ENCODE measurements at places on chromosomes 1 and 21. TPM values are rescaled to one million over a fixed set of nuclear protein-coding genes. Genes with fewer than 3 reads are reported as not detected.

DNA sequence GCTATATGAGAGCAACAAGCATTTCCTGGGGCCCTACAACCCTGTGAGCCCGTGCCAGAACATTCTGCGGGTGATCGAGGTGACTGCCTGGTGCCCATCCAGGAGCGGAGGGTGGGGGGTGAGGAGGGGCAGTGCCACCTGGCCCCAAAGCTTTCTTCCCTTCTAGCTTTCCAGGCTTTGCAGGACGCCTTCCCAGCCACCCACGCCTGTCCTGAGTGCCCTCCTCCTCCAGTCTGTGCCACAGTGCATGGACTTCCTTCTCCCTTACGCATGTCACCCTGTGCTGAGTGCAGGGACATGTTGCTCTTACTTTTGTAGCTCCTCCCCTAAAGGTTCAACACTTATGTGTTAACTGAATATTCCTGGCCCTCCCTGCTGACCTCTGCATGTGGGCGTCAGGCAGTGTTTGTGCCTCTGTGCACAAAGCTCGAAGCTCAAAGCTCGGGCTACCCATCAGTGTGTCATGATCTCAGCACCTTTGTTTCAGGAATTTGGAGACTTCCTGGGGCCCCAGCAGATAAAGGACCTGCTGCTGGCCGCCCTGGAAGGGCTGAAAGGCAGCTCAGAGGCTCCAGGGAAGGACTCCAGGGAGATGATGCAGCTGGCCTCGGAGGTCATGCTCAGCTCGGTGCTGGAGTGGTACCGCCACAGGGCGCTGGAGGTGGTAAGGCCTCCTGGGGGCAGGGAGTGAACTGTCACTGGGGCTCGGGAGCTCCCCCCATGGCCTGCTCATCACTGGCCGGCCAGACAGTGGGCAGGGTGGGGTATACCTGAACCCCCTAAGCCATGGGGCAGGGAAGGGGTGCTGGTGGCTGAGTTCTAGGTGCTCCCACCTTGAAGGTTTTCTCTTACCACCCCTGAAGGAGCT lies 36.7 kb upstream of the TTC4 start:
- no peaks in the 10 kb centered on the region for H3K4me1 ChIP-seq
- DNase-seq, result no peak
- H3K27me3 ChIP-seq, result peaks cover 8% of the 10 kb centered on the region

The TNNI3K gene
- not detected for total RNA-seq

The C1orf52 gene
- total RNA-seq, result 20.7 TPM

The CELA3B gene
- not detected for total RNA-seq

- H3K27ac ChIP-seq, result no peak overlapping the region
- no peaks in the 10 kb centered on the region for H3K27me3 ChIP-seq
- no peak for DNase-seq
- no peaks in the 10 kb centered on the region for H3K4me1 ChIP-seq
- H3K4me3 ChIP-seq, result no peak overlapping the region
- no peaks in the 10 kb centered on the region for H3K36me3 ChIP-seq
These were observed 144.7 kb downstream of the MRPL39 start for GRCh38 chr21:25462517-25462971.

DNA sequence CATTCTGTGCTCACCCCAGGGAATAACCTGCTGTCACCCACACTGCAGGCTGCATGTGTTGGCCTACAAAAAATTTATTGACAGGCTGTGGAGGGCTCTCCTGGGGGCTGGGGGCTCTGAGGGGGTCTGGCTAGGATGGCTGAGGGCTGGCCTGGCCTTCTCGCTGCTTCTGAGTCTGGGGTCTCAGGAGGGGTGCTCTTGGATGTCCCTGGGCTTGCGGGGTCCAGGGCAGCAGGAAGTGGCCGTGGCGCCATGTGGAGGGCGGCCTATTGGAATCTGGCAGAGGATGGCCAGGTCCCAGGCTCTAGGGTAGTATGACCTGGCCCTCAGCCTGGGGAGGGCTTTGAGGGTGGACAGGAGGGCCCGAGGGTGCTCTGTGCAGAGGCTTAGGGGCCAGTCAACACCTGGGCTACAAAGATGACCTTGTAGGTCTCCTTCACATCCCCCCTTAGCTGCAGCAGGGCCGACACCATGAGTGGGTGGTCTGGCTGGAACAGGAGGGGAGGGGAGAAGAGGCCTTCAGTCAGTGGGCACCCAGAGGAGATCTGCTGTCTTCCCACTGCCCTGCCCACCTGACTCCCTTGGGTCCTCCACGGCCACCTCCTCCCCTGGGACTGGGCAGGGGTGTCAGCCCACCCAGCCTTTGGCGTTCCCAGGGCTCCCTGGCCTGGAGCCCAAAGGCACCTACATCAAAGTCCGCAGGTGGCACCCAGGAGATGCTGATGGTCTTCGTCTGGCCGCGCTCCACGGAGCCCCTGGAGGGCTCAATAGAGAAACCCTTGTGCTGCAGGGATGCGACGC lies 3.0 kb upstream of the TMEM52 start:
- no peak overlapping the region for H3K27ac ChIP-seq
- H3K36me3 ChIP-seq, result no peaks in the 10 kb centered on the region
- H3K4me1 ChIP-seq, result peaks cover 9% of the 10 kb centered on the region
- H3K27me3 ChIP-seq, result peaks cover 27% of the 10 kb centered on the region

The PGM1 gene
- 90.1 TPM for total RNA-seq

DNA sequence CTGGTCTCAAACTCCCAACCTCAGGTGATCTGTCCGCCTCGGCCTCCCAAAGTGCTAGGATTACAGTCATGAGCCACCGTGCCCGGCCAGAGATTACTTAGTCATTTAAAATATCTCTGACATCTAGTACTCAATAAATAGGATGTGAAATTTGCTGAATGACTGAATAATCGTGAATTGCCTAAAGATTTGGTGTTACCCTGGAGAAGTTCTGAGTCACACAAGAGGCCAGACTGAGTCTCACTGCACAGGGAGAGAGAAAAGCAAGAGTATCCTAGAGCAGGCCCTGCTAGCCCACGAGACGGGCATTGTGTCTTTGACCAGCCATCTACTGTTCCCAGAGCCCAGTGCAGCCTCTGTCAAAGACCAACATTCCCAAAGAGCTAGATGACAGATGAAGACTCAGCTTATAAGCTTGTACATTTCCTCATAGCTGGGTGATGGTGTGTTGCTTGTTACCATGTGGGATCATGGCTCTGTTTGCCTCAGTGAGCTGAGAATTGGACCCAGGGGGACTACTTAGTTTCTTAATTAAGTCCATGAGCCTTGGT lies 5.6 kb upstream of the EIF4G3 start:
- no peaks in the 10 kb centered on the region for H3K27me3 ChIP-seq
- no peak overlapping the region for H3K4me3 ChIP-seq
- DNase-seq, result no peak
- no peaks in the 10 kb centered on the region for H3K36me3 ChIP-seq

All from PC-9 (cell line).